Cortex of kidney (tissue), 1 donor: ENCODE measurements at places on chromosomes 4 and X.

DNA sequence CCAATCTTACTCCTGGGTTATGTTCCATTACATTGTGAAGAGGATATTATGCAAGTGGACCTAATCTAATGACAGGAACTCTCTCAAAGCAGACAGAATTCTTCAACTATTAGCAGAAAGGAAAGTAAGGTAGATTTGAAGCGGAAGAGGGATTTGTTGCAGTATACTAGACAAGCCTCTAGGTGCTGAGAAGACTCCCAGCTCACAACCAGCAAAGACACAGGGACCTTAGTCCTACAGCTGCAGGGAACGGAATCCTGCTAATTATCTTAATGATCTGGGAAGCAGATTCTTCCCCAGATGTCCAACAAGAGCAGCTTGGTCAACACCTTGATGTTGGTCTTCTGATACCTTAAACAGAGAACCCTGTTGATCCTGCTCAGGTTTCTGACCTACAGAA, 73.6 kb downstream of the STK32B start:
- no peak for DNase-seq

DNA sequence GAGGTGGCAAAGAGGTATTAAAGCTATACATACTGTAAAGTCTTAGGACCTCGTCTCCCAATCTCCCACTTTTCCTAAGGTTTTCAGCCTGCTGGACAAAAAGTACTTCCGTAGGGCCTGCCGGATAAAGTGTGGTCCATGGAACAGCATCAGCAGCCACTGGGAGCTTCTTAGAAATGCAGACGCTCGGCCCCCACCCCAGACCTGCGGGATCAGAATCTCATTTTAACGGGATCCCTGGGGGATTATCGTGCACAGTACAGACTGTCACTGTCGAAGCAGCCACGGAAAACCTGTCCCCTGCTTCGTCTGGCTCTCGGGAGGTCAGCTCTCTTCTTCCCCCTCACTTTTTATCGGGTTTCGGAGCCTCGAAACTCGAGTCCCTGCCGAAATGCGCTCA, 802 bp downstream of the ADGRG2 start:
- DNase-seq = no peak

- DNase-seq = no peak
Observed at GRCh38 chr4:15720851-15721250, 18.0 kb downstream of the BST1 start.

GRCh38 chr4:99117876-99118693, 26.0 kb downstream of the ADH4 start:
- no peak for DNase-seq

- no peak for DNase-seq
Observed at GRCh38 chr4:1405636-1406393, 427 bp downstream of the NKX1-1 start.

- DNase-seq = no peak
Observed at GRCh38 chrX:52425775-52426174, 57.0 kb downstream of the XAGE2 start.

DNA sequence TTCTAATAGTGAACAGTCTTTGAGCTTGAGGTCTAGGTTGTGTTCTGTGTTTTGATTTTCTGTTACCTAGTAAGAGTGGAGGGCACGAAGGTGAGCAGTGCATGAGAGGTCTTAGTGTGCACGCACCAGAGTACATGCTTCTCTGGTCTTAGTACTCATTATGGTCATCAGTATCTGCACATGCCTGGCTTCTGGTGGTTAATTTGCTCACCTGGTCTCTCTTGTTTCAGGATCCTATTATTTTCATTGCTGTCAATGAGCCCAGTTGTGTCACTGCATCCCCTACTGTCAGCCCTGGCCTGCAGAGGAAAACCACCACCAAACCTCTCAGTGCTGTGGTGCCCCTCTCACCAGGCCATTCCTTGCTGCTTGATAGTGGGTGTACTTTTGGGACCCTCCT, 54.8 kb downstream of the NSUN7 start:
- no peak for DNase-seq

GRCh38 chr4:136390824-136391223, 1141.5 kb downstream of the PCDH18 start:
- no peak for DNase-seq

GRCh38 chr4:133943081-133943480, 258.5 kb downstream of the PABPC4L start:
- DNase-seq = no peak

DNA sequence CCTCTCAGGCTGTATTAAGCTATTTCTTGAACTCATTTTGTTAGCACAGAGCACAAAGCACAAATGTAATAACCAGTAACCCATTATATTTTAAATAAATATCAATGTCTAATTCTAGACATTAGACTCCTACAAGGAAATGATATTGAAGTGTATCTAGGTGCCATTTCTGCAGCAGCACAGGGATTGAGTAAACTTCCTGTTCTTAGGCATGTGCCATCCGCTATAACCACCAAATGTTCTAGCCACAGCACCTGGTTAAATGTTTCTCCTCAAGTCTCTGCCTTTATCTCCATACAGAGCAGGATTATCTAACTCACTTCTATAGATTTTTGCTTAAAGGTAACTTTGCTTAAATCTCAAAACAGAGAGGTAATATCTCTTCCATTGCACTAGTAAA, 51.4 kb downstream of the SGMS2 start:
- DNase-seq = no peak

DNA sequence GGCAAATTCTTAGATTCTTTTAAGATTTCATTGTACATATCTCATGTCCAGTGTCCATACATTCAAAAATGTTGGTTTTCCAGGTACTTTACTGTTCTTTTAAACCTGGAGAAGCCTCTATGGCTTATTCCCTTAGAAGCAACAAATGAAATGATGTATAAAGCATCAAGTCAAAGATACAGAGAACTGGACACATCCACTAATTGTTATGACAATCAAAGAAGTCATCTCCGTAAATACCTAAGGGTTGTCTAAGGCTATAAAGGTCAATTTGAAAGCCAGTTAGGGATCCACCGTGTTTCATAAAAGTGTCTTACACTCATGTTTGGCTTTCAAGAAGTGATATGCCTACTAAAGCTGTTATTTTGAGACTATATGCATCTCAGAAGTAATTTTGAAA, 32.4 kb downstream of the UBE2D3 start:
- DNase-seq = no peak

DNA sequence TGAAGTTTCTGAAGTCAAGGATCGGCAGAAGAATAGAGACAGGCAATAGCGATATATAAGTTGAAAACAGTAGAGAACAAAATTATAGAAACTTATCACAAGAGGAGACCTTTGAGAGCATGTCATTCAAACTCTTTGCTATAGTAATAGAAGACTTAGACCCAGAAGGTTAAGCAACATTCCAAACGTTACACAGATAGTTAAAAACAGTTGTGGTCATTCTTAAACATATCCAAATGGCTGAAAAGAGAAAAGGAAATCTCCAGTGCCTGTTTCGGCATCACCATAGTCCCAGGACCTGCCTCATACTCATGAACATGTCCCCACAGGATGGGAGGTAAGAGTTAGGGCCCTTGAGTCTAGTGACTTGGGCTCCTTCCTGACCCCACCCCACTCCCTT, 258.1 kb upstream of the NOCT start:
- DNase-seq = no peak

- DNase-seq = no peak
Observed at GRCh38 chrX:132257116-132257515, 37.9 kb upstream of the RAP2C start.

GRCh38 chr4:42080306-42080705, 72.1 kb downstream of the BEND4 start:
- no peak for DNase-seq

DNA sequence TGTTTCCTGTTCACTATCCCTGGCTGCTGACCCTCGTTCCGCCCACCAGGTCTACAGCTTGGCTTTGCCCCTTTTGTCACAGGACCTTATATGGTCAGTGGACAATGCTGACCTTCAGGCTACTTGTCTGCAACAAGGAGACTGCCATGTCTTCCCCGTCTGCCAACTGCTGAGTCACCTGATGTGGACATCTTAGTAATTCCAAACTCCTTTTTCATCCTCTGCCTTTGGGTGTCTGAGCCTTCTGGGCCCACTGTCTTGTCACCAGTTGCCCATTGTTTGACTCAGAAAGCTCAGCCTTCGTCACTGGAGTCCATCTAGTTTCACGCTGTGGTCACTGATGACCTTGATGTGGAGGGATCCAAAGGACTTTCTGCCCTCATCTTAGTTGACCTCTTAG, 30.2 kb downstream of the GPRIN3 start:
- no peak for DNase-seq

DNA sequence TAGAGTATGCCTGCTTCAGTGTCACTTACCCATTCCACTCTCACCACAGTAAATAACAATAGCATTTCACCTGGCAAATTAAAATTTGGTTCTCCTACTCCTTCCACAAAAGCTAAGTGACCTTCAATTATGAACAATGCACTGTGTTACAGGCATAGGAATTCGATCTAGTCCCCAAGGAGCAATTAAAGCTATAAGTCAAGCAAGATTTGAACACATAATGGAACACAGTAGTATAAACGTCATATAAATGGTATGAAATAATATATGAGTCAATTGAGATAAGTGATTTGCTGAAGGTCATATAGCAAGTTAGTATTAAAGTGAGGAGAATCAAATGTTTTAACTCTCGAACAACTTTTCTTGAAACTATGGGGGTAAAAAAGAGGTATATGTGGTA, 65.8 kb downstream of the ARAP2 start:
- no peak for DNase-seq

- DNase-seq = no peak
Observed at GRCh38 chr4:22514001-22514400, 1.9 kb downstream of the ADGRA3 start.

- DNase-seq = no peak
Observed at GRCh38 chr4:169604131-169604900, 8.1 kb downstream of the NEK1 start.
